Ureter (tissue), 1 donor: ENCODE measurements at places on chromosomes 2 and 18.

DNA sequence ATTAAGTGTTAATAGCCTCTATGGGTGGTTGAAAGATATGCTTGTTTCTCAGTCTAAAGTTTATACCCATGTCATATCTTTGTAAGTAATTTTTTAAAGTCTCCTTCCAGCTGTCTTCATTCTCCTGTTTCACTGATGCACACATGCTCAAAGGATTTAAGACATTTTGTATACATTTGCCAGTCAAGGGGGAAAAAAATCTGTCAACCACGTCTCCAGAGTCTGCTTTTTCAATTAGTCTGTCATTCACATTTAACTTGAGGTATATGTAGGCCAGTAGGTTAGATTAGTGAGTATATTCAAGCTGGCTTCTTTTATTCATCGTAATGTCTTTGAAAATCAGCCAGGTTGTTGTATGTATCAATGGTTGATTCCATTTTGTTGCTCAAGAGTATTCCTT lies 193.5 kb downstream of the MCFD2 start:
- DNase-seq, result no peak

DNA sequence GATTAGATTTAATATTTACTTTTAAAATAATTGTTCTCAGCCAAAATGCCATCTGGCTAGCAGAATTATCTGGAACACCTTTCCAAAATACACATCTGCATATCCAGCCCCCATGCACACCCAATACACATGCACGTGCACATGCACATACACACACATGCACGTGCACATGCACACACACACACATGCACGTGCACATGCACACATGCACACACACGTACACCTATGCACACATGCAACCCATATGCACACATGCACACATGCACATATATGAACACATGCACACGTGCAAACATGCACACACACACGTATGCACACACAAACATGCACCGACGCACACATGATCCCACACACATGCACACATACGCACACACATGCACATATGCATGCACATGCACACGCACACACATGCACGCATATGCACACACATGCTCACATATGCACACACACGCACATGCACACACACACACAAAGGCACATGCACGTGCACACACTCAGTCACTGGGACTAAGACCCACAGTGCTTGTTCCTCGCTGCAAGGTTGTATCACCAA lies 53.5 kb downstream of the COPS8 start:
- peak; percentile 17 for DNase-seq

GRCh38 chr18:41034413-41034812 lies 920.6 kb upstream of the PIK3C3 start:
- no peak for DNase-seq

DNA sequence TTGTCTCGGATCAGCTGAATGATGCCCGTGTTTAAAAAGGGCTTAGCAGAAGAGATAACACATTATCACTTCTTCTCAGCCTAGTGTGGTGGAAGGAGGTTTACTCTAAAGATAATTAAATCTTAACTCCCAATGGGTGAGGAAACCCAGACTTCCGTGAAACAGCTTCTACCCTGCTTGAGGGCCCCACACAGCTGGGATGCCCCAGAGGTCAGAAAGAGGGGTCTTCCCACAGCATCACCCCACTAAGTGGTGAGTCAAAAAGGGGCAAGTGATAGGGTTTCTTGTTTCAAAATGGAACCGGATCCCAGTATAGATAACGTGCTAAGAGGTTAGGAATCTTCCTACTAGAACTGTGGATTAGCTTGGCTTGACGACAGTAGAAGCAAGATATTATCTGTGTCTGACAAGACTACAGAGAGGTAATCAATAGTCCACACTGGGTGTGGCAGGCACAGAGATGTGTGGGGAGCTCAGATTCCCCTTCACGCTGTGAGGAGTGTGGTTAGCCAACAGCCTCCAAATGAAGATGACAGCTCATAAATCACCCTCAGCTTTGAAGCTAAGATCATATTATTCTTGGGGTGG lies 129.6 kb upstream of the COPS8 start:
- DNase-seq, result no peak

- no peak for DNase-seq
Observed at GRCh38 chr18:1710114-1710513, 805.4 kb downstream of the ADCYAP1 start.

DNA sequence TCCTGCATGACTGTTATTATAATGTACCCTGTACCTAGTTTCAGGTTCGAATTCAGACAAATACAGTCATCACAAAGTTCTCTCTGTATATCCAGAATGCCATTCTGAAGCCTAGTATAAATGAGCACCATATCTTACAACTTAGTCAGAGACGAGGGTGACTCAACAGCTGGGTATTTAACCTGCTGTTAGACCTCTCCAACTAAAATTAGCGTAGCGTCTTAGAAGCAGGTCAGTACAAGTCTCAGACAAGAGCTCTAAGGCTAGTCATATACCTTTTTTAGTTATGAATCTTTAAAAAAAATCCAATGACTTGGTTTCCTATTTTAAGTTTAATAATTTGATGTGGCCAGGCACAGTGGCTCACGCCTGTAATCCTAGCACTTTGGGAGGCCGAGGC lies 74.1 kb downstream of the CABYR start:
- DNase-seq, result no peak

- DNase-seq, result no peak
Observed at GRCh38 chr2:157898591-157898996, 22.5 kb upstream of the ACVR1 start.

DNA sequence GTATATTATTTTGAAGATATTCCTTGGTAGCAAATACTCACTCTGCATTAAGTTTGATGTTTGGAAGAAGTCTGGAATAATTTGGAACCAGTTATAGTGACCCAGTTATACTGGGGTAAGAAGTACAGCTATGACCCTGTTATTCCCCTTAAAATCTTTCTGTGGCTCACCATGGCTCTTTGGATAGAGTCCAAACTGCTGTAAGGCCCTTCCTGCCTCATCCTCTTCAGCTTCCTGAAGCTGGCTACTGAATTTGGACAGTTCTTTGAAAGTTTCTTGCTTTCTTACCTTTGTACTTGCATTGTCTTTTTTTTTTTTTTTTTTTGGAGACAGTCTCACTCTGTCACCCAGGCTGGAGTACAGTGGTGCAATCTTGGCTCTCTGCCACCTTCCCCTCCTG lies 85.6 kb downstream of the ABI2 start:
- DNase-seq, result no peak

GRCh38 chr2:138110453-138111083 lies 146.3 kb downstream of the HNMT start:
- DNase-seq, result no peak

DNA sequence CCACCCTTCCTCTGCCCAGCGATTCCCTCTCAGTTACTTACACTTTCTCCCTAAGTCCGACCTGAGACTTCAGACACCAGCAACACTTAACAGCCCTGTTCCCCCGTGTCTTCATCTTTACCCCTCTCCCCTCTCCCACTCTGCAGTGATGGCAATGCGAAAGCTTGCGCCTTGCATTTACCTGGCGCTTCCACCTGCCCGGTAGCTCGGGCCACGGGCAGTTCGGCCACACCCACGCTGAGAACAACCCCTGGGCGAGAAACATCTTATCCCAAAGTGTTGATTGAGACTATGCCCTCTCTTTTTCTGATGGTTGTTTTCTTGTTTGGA lies 558 bp downstream of the DNAJC10 start:
- no peak for DNase-seq

- DNase-seq, result no peak
Observed at GRCh38 chr2:200758341-200758740, 53.4 kb upstream of the BZW1 start.

DNA sequence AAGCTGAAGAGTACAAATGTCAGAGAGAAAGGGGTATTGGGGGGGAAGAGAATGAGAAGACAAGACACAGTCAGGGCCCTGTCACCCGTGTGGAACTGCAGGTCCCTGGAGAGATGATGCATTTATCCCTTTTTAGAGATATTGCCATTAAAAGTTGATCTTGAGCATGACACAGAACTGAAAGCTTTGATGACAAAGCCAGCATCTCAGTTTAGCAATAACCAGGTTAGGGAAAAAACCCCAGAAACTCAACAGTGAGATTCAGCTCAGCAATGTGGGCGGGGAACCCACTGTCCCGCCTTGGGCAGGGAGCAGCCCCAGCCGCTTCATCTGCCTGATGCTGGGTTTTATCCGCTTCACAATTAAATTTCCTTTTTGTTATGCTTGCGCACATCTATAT lies 181.1 kb downstream of the NEDD4L start:
- DNase-seq, result no peak

DNA sequence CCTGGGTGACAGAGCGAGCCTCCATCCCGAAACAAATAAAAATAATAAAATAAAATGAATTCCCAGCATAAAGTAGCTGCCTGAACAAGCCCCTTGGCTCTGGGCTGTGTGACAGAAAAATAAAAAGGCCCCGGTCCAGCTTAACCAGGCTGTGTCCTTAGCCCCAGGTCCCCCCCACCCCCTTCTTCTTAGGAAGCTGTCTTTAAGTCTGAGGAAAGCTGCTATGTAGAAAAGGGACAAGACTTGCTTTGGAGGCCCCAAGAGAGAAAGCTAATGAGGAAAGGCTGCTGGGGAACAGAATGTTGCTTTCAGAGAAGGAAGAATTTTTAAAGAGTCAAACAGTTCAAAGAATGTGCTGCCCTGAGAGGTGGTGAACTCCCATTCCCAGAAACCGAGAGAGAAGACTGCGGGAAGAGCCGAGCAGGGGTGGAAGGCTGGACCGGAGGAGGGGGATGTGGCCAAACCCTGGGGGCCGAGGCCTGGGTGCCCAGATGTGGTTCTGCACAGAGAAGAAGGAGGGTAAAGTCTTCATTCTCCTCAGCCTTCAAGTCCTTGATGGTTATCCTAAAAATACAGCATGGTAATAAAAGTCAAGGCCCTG lies 61.9 kb downstream of the CENPO start:
- no peak for DNase-seq

- no peak for DNase-seq
Observed at GRCh38 chr2:237627441-237628246, at the start of gene LRRFIP1. Gene LRRFIP1, plus strand, starts transcription at chr2:237627587. Its CDS starts 58 bp downstream, at chr2:237627645.

- DNase-seq, result no peak
Observed at GRCh38 chr2:29207352-29208148, 92.3 kb downstream of the CLIP4 start.

- no peak for DNase-seq
Observed at GRCh38 chr2:10882568-10882967, 29.2 kb upstream of the KCNF1 start.

GRCh38 chr2:224958873-224959272 lies 83.4 kb downstream of the DOCK10 start:
- no peak for DNase-seq

GRCh38 chr2:28643911-28644334 lies 107.7 kb upstream of the PPP1CB start:
- DNase-seq, result no peak

DNA sequence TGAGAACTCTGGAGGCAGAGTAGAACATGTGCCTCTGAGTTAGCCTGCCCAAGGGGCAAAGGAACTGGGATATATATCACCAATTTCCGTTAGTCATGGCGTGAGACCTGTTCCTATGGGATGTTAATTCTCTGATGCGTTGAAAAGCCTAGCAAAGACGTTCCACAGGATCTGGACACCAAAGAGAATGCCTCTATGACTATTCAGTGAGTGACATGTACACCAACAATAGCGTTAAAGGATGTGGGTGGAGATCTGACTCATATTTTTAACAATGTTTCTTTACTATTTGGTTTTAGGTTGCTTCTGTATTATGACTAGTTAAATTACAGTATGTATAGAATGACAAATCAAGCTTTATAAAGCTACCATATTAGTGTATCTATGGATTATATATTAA lies 320.9 kb upstream of the MC4R start:
- no peak for DNase-seq

GRCh38 chr2:219104107-219105035 lies 43.6 kb upstream of the IHH start:
- DNase-seq, result no peak

GRCh38 chr2:32711219-32711618 lies 83.4 kb downstream of the TTC27 start:
- DNase-seq, result no peak

DNA sequence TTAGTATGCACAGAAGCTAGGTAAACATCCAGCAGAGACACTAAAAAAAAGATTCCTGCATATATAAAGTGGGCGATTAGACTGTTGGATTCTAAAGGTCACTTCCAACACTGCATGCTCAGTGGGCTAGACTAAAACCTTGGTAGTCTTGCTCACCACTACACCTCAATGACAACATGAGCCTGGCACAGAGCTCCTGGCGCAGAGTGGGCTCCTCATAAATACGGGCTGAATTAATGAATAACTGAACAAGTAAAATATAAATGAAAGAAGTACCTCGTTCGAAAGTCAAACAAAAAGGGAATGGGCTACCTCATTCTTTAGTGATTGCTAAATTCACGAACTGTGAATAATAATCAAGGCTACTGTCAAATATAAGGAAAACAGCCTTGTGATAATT lies 185.3 kb downstream of the STK39 start:
- DNase-seq, result no peak

DNA sequence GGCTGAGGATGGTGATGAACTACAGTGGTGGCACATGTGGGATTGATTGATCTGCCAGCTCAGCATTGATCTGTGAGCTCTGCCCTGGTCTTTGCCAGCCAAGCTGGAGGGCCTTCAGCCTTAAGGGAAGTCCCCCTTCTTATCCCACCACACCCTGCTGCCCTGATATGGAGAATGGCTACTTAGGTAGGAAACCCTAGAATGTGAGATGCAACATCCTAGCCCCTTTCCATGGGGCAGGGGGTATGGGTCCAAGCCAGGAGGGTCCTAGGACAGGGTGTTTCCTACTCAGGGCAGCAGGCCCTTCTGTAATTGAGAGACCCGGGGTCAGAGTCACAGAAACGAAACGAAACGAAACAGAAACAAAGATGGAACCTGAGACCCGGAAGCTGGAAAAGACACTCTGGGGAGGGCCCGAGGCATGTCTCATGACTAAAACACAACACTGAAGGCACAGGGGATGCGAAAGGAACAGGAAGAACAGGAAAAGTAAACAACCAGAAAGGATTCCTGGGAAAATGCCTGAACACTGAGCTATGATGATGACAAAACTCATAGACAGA lies 16.9 kb upstream of the SULT1C2 start:
- DNase-seq, result no peak

DNA sequence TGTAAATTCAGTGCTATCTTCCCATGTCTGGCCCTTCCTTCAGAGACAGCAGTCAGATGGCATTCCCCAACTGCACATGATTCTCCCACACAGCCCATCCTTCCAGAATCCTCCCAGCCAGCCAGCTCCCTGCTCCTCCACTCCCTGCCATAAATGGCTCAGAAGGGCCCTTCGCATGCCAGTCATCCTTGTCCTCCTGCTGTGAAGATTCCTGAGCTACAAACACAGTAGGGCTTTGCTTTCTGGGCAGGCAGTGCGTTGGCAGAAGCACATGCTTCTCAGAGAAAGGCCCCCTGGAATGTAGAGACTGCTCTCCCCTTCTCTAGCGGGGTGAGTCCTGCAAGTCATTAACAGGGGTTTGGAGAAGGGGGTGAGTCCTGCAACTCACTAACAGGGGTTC lies 71.9 kb downstream of the TEX51 start:
- DNase-seq, result no peak

- no peak for DNase-seq
Observed at GRCh38 chr2:182906454-182906853, 40.0 kb upstream of the FRZB start.
